Heart right ventricle (tissue), 16 donors: ENCODE measurements at places on chromosomes 13 and 19. TPM values are rescaled to one million over a fixed set of nuclear protein-coding genes. Genes with fewer than 3 reads are reported as not detected.

PIBF1 gene
- total RNA-seq = 18.7 TPM

CYP4F8 gene
- not detected for total RNA-seq

PRTN3 gene
- total RNA-seq = not detected

C19orf67 gene
- total RNA-seq = not detected

SCAMP4 gene
- 11.7 TPM for total RNA-seq

GPC6 gene
- total RNA-seq = 1.5 TPM

- DNase-seq = no peak
- H3K27me3 ChIP-seq = no peaks in the 10 kb centered on the region
- peak overlapping the region; percentile 55 for H3K27ac ChIP-seq
- H3K36me3 ChIP-seq = peaks cover 40% of the 10 kb centered on the region
- peaks cover 38% of the 10 kb centered on the region for H3K4me1 ChIP-seq
- no peak overlapping the region for H3K4me3 ChIP-seq
These were observed 32.4 kb downstream of the GPX4 start for GRCh38 chr19:1136201-1136600.

GRCh38 chr19:34707661-34708060 lies 26.4 kb upstream of the ZNF181 start:
- H3K36me3 ChIP-seq = no peaks in the 10 kb centered on the region
- H3K27me3 ChIP-seq = no peaks in the 10 kb centered on the region
- H3K27ac ChIP-seq = no peak overlapping the region

- peaks cover 45% of the 10 kb centered on the region for H3K4me1 ChIP-seq
- H3K36me3 ChIP-seq = no peaks in the 10 kb centered on the region
- H3K27ac ChIP-seq = no peak overlapping the region
- no peak overlapping the region for H3K4me3 ChIP-seq
These were observed 70.4 kb downstream of the FLT1 start for GRCh38 chr13:28424541-28424940.

DNA sequence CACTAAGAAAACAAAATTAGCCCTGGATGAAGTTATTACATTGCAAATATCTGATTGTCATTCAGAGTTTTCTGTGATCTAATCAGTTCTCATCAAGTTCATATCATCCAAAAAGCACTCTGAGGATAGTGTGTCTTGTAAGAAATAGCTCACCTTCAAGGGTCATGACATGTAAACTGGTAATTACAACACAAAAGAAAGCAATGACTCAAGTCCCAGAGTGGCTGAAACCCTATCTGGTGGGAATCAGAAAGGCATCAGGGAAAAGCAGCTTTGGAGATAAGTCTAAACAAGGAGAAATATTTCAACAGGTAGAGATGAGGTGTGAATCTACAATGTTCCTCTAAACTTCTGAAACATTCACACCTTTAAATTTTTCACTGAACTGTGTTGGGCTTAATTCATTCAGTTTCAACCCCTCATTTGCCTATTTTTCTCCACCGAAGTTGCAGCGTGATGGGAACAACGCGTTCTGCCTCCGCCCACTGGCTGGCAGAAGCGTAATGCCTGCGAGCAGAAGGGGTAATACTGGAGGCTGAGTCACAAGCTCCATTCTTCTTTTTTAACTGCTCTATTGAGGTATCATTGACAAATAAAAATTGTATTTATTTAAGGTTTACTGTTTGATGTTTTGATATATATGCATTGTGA lies 155.2 kb upstream of the IPO5 start:
- H3K4me3 ChIP-seq = no peak overlapping the region
- H3K27me3 ChIP-seq = no peaks in the 10 kb centered on the region
- H3K4me1 ChIP-seq = no peaks in the 10 kb centered on the region
- H3K27ac ChIP-seq = no peak overlapping the region
- no peak for DNase-seq

DNA sequence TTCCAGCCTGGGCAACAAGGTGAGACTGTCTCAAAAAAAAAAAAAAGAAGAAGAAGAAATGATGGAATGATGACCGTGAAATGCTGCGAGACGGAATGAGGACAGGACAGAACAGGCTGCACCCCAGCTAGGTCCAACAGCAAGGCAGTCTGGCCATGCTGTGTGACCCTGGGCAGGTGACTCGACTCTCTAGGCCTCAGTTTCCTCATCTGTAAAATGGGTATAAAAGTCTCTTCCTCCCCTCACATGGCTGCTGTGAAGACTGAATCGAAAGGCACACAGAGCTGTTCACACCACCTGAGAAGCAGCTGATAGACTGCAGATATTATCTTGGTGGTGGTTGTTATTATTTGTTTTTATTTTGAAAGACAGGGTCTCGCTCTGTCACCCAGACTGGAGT lies 22.3 kb downstream of the PTPRS start:
- no peaks in the 10 kb centered on the region for H3K27me3 ChIP-seq
- H3K4me1 ChIP-seq = no peaks in the 10 kb centered on the region
- no peaks in the 10 kb centered on the region for H3K36me3 ChIP-seq

- H3K36me3 ChIP-seq = no peaks in the 10 kb centered on the region
- H3K4me1 ChIP-seq = peaks cover 25% of the 10 kb centered on the region
- H3K4me3 ChIP-seq = no peak overlapping the region
- H3K27ac ChIP-seq = no peak overlapping the region
- DNase-seq = no peak
- peaks cover 7% of the 10 kb centered on the region for H3K27me3 ChIP-seq
These were observed 117.7 kb downstream of the KCNRG start for GRCh38 chr13:50132904-50133357.
